T-helper 1 cell (primary cell): ENCODE measurements at places on chromosomes 5 and 9.

DNA sequence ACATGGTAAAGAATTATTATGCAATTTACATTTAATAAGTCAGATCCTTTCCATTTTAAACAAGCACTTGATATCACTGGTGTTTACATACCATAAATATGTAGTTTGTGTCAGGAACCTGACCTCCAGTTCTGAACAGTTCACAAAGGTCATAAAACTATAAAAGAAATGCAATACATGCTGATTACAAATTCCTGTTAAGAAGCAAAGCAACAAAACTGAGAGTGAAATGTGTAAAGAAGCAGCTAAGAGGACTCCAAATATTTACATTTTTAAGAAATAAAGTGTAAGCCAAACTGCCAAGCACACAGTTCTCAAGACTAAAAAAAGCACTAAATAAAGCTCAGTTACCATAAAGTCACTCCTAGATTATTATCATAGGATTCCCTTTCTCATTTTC, 17.4 kb upstream of the SCAI start:
- DNase-seq = no peak

GRCh38 chr5:135161221-135161620, 127.2 kb upstream of the PITX1 start:
- DNase-seq = no peak

GRCh38 chr9:74672237-74672636, 175.1 kb downstream of the RORB start:
- no peak for DNase-seq

- no peak for DNase-seq
These were observed 20.5 kb downstream of the EQTN start for GRCh38 chr9:27276193-27277030.

- no peak for DNase-seq
These were observed 101.5 kb upstream of the BOD1 start for GRCh38 chr5:173717959-173718358.

DNA sequence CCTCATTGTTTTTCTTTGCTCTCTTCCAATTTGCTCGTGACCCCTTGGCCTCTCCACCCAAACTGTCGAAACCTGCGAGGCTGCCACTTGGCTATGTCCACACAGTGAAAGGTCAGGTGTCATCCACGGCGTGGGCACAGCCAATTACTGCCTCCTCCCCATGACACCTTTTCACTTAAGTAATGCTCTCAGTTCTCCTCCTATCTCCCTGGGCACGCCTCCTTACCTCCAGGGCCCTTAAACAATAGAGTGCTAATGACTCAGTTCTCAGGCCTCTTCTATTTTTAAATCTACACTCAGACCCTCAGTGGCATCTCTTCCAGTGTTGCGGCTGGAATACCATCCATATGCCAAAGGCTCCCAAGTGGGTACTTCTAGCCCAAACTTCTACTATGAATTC, 256.8 kb downstream of the ROR2 start:
- no peak for DNase-seq

- no peak for DNase-seq
These were observed 170.7 kb downstream of the CFAP90 start for GRCh38 chr5:7680260-7680659.

- no peak for DNase-seq
These were observed 240.9 kb downstream of the GABRB2 start for GRCh38 chr5:161305601-161306000.

DNA sequence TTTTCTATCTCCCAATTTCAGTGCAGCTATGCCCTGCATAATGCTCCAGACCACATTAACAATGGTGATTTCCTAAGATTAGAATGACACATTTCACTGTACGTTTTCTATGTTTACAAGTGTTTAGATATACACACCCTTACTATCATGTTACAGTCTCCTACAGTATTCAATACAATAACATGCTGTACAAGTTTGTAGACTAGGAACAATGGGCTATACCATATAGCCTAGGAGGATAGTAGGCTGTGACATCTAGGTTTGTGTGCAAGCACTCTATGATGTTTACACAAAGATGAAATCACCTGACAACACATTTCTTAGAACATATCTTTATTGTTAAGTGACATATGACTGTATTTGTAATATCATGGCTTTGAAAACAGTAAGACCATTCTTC, 1435.6 kb upstream of the NUDT12 start:
- DNase-seq = no peak

GRCh38 chr5:173274771-173275170, 39.8 kb upstream of the NKX2-5 start:
- DNase-seq = no peak

- DNase-seq = no peak
These were observed 84.0 kb downstream of the RGS3 start for GRCh38 chr9:113547501-113547900.

- DNase-seq = no peak
These were observed 11.0 kb downstream of the SPATA9 start for GRCh38 chr5:95671826-95672225.

- no peak for DNase-seq
These were observed 65.7 kb upstream of the ADCY2 start for GRCh38 chr5:7330256-7330655.

GRCh38 chr5:57085306-57086081, 88.4 kb upstream of the GPBP1 start:
- no peak for DNase-seq

DNA sequence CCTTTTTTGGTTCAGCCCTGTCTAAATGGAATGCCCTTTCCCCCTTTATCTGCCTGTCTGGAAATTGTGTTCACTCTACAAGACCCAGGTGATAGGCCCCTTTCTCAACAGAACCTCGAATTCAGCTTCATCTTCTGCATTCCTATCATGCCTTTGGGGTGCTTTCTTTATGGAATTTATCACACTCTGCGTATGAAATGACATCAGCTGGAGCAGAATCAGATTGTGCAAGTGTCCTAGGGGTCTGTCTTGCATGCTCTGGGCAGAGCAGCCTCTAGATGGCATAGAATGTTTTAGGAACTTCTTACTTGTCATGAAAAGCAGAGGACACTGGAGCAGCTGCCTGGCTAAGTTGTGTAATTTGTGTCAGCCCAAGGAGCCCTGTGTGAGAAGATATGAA, 84.9 kb downstream of the ISL1 start:
- DNase-seq = no peak

DNA sequence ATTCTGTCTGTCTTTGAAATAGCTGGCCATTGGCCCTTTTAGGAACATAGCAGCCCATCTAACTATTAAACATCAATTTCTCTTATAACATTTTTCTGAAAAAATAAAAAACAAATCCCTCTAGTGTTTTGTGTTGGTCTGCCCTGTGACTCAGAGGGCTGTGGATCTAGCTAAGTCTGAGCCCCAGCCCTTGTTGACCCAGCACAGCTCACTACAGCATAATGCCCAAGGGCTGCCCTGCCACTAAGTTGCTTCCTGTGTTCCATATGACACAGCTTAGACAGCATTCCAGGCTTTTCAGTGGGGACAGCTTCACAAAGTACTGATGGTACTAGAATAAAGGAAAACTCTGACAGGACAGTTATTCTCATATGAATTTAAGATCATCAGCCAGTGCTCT, 136.0 kb downstream of the SCAMP1 start:
- no peak for DNase-seq

DNA sequence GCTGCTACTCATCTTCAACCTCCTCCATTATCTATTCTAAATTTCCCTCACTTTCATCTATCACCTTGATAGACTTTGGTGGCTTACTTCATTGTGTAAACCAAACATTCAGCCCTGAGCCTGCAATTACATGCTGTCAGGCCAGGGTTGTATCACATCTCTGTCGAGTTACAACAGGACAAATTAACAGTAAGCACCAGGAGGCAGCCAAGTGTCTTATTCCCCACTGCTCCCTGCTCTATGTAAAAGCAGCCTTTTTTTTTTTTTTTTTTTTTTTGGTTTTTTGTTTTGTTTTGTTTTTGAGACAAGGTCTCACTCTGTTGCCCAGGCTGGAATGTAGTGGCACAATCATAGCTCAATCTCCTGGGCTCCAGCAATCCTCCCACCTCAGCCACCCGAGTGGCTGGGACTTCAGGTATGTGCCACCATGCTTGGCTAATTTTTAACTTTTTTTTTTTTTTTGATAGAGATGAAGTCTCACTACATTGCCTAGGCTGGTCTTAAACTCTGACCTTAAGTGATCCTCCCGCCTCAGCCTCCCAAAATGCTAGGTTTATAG, 15.2 kb upstream of the ZCCHC9 start:
- no peak for DNase-seq

GRCh38 chr9:13437866-13438265, 158.4 kb upstream of the MPDZ start:
- no peak for DNase-seq

DNA sequence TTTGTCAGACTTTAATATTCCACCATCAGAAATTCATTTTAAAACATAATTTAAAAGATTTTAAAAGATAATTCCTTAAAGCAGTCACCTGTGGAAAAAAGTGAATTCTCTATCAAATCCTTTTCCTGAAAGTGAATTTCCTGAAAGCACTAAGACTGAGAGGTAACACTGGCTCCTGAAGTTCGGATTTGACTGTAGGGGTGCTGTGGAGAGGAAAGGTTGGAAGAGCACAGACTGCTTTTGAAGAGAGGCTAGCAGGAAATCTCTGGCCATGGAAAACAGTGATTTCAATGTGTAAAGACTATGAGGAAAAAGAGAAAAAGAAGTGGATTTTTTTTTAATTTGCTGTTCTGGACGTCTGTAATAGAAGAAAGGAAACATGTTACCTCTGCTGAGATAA, 35.7 kb upstream of the TMEM161B start:
- DNase-seq = no peak

DNA sequence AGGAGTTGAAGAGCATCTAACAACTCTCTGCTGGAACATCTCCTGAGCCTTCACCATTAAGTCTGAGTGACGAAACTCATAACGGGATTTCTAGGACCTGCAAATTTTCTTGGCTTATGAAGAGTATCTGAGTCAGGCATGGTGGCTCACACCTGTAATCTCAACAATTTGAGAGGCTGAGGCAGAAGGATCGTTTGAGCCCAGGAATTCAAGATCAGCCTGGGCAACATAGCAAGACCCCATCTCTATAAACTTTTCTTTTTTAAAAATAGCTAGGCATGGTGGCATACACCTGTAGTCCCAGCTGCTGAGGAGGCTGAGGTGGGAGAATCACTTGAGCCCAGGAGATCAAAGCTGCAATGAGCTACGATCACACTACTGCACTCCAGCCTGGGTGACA, 48.8 kb downstream of the EPB41L4B start:
- DNase-seq = no peak

DNA sequence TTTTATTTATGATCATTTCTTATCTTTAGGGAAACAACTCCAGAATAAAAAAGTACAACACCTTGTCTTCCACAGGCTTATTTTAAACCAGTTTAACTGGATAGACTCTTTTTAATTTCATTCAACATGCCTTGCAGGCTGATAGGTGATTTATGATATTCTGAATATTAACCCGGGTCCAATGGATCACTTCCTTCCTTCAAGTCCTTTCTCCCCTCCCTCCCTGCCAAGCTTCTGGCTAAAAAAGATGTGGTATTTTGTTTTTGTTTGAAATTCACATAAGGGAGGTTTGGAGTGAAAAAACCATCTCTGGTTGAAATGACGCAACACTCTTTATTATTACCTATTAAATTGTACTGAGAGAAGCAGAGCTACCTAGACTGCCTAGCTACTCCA, 265.3 kb downstream of the MLLT3 start:
- no peak for DNase-seq

DNA sequence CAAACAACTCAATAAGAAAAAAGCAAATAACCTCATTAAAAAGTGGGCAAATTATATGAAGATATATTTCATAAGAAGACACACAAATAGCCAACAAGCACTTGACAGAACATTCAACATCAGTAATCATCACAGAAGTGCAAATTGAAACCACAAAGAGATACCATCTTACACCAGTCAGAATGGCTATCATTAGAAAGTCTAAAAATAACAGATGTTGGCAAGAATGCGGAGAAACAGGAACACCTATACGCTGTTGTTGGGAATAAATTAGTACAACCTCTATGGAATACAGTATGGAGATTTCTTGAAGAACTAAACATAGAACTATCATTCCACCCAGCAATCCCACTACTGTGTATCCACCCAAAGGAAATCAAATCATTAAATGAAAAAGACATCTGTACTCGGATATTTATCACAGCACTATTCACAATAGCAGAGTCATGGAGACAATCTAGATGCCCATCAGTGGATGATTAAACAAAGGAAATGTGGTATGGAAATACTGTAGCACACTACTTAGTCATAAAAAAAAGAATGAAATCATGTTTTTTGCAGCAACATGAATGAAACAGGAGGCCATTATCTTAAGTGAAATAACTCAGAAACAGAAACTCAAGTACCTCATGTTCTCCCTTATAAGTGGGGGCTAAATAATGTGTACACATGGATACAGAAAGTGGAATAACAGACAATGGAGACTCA, 106.8 kb upstream of the FST start:
- DNase-seq = no peak

DNA sequence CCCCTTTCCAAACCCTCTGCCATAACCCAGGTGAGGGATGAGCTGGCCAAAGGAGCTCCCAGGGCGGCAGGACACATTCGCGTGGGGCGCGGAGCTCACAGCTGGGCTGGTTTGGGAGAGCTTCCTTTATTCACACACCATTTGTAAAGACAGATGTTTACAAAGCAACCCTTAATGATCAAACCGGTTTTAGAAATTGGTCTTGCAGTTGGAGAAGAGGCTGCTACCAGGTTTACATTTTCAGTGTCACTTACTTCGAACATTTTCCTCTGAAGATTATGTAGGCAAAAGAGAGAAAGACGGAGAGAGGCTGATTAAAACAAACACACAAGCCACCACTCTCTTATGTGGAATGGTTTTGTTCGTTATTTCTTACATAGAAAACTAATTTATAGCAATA, 648.7 kb downstream of the IRX1 start:
- no peak for DNase-seq

DNA sequence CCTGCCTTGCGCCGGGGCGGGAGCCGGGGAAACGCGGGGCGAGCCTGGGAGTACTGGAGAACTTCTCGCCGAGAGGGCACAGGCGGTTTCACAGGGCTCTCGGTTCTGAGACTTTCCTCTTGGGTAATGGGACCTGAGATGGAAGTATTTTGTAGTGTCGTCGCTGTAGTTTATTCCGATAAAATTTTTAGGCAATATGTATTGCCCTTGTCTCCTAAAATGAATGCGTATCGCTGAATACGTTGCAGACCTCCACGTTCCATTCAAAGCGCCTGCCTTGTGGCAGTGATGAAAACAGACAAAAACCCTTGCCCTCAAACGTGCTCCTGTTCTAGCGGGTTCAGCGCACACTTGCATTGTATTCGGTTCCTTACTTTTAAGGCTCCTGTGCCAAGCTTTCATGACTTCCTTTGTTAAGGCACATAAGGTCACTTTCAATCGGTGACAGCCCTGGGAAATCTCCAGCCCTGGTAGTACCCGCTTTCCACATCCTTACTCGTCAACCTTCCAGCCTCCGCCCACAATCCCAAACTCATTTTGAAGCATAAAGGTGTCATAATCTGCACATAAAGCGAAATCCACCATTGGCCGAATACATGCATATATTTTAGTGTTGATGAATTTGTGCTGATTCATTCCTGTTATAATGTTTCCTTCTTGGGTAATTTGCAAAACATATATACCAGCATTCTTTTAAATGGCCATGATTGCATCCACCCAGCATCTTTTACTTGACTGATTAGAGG, 694 bp downstream of the RMI1 start:
- no peak for DNase-seq

- no peak for DNase-seq
These were observed 104.5 kb upstream of the NFIB start for GRCh38 chr9:14418301-14418940.

- DNase-seq = no peak
These were observed 1.3 kb downstream of the GABBR2 start for GRCh38 chr9:98707166-98708102.

- DNase-seq = peak; percentile 23
These were observed 8.4 kb downstream of the UBTD2 start for GRCh38 chr5:172274951-172275753.
